Stimulated activated CD4-positive, alpha-beta T cell treated with anti-CD3 and anti-CD28 coated beads, Interleukin-1b, Interleukin-23, amount 100 ng/mL, for 1 hour (primary cell): ENCODE measurements at places on chromosomes 12 and 14.

DNA sequence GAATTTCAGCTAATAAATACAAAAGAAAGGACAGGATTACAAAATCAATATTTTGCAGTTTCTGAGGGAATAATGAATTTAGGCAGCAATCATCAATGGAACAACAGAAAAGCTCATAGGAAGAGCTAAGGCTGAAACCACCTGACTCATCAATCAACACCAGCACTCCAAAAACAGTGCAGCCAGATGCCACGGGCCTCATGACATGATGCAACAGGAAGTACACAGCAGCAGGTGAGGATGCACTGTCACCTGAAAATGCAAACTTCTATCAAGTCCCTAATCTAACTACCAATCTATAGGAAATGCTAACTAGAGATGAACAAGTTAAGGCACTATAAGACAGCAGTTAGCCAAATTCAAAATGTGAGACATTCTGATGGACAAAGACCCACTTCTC, 21.7 kb downstream of the GNS start:
- DNase-seq = no peak

- DNase-seq = no peak
Observed at GRCh38 chr12:91887957-91888356, 257.7 kb downstream of the BTG1 start.

GRCh38 chr12:106037524-106038298, 101.0 kb downstream of the NUAK1 start:
- DNase-seq = no peak

- DNase-seq = no peak
Observed at GRCh38 chr12:26979733-26980132, 34.5 kb downstream of the TM7SF3 start.

DNA sequence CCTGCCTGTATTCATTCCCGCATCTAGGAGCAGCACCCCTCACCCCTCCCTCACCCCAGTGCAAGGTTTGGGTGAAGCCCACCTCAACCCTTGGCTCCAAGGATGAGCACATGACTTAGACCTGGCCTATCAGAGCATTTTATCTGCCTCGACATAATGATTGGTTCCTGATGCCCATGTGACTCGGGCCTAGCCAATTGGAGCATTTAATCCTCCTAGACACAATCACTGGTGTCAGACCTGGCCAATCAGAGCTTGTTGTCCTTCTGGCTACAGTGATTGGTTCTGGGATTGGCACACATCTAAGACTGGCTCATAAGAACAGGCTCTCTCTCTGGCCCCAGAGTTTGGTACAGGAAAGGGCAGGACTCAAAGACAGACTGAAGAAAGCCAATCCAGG, 73.1 kb upstream of the MYL2 start:
- no peak for DNase-seq

- no peak for DNase-seq
Observed at GRCh38 chr12:125549836-125550235, 484.6 kb downstream of the AACS start.

- no peak for DNase-seq
Observed at GRCh38 chr12:121724925-121725324, 12.4 kb downstream of the TMEM120B start.

DNA sequence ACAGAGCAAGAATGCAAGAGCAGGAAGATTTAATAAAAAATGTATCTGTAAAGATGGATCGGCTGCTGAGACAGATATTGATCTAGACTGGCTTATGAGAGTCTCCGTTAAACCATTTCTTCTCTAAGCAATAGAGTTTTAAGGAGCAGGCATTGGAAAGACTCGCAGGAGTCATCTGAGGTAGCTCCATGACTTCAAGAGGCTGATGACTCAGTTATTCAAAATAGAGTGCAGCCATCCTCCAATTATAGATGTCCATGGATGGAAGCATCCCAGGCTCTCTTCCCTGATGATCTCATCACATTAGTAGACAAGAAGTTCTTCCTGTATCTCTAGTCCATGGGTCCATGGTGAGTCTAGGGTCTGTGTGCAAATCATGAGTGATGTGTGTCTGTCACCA, 638.3 kb upstream of the TMEM132C start:
- no peak for DNase-seq

GRCh38 chr14:32635061-32635719, 303.5 kb upstream of the NPAS3 start:
- no peak for DNase-seq

DNA sequence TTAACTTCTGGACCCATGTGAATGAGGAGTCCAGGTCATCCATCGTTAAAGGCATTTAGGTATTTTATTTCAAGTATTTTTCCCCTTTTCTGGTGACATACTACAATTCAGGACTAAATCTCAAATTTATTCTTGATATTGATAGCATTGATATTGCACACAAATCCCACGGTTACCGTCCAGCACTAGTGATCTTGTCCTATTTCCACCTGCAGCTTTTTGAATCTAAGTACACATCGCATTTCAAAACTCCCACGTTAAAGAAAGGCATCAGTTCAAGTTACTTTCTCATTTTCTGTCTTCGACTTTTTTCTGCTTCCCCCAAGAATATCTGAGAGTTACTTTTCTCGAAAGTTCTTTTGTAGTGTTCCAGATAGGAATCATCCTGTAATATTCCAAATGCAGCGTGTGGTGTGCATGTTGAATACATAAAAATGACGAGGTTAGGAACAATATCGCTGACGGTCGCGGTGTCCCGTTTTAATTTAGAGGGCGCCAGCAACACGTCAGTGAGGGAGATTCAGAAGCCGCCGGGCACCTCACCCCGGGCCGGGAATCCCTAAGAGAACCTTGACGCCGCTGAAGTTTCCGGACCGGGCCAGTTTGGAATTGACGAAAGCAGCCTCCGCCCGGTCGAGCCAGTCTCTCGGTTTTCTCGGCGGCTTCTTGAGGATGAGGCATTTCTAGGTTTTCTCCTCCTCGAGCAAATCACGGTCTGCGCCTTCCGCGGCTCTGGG, 569 bp upstream of the RGS6 start:
- no peak for DNase-seq

GRCh38 chr14:94310248-94310647, 12.9 kb downstream of the SERPINA6 start:
- no peak for DNase-seq

GRCh38 chr14:69039288-69039628, 60.2 kb upstream of the ACTN1 start:
- no peak for DNase-seq

DNA sequence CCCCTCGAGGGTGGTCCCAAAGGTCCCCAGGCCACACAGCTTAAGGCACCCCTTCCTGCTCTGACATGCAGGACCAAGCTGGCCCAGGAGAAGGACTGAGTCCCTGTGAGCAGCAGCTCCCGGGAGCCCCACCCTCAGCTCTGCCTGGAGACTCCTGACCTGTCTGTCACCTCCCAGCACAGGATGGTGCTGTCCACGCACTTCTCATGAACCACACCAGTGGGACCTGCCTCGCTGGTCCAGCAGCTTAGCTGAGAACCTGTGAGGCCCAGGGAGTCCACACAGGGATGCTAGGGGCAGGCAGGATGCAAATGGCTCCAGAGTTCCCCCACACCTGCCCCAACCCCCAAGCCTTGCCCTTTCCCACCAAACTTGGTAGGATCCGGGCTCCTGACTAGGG, 27.7 kb downstream of the CCDC85C start:
- DNase-seq = no peak

- no peak for DNase-seq
Observed at GRCh38 chr12:113077859-113078255, 21.3 kb downstream of the DTX1 start.

DNA sequence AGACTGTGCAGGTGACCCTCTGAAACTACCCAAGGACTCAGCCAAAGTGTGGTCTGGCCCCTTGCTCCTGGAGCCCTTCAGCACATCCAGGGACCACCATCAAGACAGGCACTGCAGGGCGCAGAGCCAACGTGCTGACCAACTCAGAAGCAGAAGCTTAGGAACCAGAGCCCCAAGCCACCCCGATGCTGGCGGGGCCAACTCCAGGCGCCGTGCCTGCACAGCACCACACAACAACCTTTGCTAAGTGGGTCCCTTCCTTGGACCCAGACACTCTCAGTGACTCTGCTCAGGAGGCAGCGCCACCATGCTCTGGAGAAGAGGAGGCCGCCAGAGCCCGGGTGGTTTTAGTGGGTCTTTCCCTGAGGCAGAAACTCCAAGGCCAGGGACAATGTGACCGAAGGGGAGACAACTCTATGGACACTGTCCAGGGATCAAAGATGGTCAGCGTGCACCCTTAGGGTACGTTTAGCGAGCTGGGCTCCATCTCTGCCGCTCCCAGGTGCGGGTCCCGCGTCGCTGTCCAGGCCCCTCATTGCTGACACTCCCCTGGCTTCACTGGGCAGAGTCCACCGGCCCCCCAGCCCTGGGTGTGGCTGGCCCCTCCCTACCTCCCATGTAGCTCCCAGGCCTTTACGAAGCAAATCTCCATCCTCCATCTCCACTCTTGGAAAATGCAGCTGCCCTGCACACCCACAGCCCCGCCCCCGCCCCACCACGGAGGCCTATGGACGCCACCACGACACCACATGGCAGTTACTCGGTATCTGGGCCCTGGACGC, 16.1 kb downstream of the CHGA start:
- DNase-seq = no peak

DNA sequence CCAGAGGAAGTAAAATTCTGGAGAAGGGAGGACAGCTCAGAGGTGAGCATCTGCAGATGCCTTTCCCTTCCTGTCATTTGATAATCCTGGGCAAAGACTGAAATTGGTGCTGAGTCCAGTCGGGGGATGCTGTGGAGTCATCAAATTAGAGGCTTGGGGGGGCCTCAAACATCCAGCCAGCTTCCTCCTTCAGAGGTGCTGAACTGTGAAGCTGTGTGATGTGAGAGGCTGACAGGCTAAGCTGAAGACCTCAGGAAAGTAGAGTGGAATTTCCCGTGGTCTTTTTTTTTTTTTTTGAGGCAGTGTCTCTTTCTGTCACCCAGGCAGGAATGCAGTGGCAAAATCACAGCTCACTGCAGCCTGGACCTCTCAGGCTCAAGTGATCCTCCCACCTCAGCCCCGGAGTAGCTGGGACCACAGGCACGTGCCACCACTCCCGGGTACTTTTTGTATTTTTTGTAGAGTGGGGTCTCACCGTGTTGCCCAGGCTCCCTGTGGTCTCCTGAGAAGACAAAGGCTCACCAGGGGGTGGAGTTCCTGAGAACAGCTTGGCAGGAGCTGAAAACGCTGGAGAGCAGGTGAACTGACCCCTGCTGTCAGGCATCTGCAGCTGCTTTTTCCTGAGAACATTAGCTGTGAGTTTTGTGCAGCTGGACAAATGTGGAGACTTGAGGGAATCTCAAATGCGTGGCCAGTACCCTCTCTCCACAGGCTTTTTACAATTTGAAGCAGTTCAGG, 6.1 kb upstream of the TCL1B start:
- no peak for DNase-seq

DNA sequence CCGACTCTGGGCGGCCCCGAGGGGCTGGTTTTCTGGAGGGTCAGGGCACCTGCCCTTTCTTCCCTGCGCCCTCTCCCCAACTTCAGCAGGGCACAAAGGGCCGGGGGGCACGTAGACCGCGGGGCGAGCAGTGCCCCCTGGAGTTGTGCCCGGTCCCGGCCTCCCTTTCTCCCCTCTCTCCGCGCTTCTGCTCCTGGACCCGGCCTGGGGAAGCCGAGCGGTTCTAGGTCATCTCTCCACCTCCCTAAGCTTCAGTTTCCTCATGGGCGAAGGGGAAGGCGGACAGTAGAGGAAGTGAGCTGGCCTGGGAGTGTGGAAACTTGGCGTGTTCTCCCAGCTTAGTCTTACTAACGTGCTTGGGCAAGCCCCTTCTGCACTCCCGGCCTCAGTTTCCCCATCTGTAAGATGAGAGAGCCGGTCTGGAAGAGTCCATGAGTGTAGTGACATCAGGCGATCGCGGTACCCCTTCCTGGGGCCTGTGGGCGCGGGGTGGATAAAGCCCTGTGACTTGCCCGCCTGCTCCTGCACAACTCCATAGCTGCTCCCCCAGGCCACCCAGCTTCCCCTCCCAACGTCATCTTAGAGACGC, 158.6 kb upstream of the PARP11 start:
- DNase-seq = no peak

DNA sequence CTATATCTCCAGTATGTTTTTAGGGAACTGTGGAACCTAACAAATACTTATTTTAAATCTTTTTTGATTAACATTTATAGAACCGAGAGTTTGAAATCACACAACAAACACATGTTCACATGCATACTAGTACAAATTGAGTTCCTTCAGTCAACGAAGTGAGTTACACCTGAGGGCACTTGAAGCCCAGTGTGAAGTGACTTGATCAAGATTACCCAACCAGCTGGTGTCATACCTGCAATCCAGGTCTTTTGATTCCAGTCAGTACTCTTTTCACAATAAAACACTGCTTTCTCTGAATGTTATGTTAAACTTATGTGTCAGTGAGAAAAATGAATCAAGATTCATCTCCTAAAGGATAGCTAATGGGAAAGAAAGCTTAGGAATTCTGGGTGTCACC, 35.2 kb downstream of the VRK1 start:
- DNase-seq = no peak

GRCh38 chr12:57489157-57489641, 1.3 kb downstream of the MARS1 start:
- DNase-seq = no peak

GRCh38 chr12:131831635-131832041, 3.4 kb downstream of the MMP17 start:
- no peak for DNase-seq

- no peak for DNase-seq
Observed at GRCh38 chr12:27464220-27464554, 17.7 kb downstream of the SMCO2 start.

GRCh38 chr14:102929241-102930137, 7.0 kb downstream of the AMN start:
- no peak for DNase-seq

DNA sequence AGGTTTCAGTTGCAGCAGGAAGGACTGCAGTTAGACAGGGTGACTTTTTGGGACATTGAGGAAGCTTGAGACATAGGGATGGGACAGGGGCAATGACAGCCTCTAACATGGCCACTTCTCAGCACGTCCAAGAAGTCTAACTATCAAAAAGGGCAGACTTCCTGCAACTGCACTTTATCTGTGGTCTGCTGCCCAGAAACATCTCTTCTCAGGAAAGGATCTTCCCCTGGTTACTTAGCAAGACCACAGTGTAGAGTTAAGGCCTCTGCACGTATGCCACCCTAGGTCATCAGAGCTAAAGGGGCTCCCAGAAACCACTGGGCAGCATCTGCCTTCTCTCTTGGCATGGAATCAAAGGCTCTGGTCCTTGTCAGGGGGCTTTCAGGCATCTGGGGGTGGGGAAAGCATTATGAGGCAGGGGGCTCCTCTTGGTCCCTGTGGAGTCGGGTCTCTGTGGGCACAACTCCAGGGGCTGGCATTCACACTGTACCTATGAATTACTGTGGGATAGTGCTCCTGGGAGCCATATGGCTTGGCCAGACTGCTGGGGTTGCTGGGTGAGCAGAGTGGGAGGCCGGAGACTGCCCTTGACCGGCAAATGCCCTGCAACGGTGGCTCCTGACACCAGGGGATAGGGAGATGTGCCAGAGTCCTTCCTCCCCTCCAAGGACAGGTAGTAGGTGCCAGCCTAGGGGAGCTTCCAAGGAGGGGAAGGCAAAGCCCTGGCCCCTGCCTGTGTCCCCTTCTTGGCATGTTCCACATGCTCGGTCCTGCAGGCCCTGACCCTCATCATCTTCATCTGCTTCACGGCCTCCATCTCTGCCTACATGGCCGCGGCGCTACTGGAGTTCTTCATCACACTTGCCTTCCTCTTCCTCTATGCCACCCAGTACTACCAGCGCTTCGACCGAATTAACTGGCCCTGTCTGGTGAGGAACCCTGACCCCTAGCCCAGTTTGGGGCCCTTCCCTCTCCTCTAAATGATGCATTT, 1.0 kb downstream of the CMTM5 start:
- no peak for DNase-seq

- no peak for DNase-seq
Observed at GRCh38 chr12:114752217-114752616, 68.2 kb upstream of the TBX3 start.
